ENCODE measurements at places on chromosomes 7 and 10.

DNA sequence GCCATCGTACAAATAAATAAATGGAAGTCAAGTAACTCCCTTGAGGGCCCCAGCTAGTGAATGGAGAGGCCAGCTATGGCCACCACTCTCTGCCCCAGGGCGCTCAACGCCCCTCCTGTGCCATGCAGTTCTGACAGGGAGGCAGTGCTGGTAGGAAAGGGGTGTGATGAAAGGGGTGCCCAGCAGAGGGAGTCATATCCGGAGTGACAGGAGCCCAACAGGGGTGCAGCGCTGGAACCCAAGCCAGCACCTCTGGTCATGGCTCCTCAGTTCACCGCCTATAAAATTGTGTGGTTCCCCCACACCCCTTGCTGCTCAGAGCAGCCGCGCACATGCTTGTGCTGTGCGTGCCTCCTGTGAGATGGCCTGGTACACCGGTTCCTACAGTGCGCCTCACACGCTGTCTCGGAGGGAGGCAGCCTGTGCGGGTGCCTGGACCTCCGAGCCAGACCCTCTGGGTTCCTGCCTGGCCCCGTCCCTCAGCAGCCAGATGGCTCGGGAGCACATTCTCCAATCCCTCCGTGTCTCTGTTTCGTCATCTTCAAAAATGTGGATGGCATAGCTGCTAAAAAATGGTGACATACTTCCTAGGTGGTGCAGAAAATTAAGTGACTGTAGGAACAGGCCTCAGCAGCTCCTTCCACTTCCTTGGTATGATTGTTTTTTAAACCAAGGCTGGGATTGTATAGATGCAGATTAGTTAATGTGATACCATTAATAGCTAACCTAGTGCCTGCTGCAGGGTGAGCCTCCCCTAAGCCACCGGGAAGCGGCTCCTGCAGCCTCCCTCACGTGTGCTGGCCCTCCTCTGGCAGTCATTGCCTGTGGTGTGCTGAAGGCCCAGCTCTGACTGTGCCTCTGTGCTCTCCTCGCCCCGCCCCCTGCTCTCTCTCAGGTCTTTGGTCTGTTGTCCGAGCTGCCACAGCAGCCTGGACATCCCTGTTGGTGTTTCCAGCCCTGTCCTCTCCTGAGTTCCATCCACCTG lies 125.8 kb downstream of the EGFR start:
- no peak for DNase-seq

- DNase-seq = no peak
Observed at GRCh38 chr10:79498291-79498829, 14.0 kb upstream of the EIF5AL1 start.

GRCh38 chr7:156127166-156128134 lies 315.2 kb upstream of the SHH start:
- DNase-seq = no peak

- DNase-seq = no peak
Observed at GRCh38 chr7:70512761-70513160, 619.2 kb upstream of the GALNT17 start.

- no peak for DNase-seq
Observed at GRCh38 chr10:28558923-28559508, 26.1 kb downstream of the WAC start.

DNA sequence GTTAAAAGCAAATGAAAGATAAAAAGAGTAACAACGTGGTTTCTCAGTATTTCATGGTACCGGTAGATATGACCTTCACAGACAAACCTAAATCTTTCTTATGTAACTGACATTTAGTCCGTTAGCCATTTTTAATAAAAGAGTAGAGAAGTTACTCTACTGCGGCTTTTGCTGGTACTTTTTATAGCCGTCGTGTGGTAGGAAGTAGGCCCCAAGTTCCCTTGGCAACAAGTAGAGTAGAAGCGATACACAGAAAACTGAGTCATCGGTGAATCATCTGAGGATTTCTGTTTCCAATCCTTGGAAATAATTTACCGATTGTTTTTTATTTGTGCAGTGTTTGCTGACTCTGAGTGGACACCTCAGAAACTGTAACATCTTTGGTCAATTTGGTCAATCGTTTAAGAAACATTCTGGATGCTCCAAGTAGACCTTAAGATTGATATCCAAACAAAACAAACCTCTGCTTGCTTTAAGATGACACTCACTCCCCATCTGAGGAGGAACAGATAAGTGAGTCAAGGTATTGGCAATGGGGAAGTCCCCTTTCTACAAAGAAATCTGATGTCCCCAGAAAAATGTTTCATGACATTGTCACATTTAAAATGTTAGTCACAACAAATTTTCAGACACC lies 63.9 kb upstream of the AHR start:
- no peak for DNase-seq

GRCh38 chr7:44587843-44588711 lies 6.0 kb upstream of the TMED4 start:
- no peak for DNase-seq

DNA sequence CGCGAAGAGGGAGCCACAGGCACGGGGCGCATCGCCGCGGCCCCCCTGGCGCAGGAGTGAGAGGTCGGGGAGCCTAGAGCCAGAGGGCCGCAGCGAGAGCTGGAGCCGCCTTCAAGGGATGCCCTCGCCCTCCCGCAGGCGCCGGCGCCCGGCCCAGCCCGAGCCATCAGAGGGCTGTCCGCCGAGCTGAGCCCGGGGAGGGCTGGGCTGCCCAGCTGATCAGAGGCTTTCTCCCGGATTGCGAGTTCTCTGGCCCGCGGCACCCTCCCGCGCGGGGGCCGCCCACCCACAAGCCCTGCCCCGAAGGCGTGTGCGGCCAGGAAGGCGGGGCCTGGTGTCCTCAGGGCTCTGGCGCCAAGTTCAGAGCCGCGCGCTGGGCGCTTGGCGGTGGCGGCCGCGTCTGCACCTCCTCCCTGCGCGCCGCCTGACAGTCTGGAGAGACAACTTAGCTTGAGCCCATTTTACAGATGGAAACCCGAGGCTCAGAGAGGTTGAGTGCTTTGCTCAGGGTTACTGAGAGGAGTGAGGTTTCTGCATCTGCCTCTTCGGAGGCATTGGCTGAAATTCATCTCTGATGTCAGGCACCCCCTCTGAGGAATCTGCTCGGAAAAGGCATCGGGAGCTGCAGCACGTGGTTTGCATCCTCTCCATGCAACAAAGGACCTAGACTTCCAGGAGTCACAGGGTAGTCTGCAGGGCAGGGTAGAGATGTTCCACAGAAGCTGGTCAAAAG lies 3.8 kb upstream of the ANTXRL start:
- DNase-seq = peak; percentile 85

DNA sequence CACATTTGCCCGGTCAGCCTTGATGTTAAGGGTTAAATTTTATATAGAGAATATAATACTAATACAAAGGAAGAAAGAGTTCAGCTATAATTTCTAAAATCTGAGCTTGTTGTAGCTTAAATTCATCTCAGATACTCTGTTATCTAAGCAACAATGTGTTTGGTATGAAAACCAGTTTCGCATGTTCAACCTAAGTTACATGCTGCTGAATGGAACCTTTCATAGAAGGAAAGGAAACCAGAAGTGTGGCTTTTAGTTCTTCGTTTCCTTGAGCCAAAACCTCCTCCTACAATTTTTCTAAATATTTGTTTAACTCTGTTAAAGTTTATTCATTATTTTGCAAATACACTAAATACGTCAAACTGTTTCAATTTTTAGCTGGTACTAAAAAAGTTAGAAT lies 18.5 kb downstream of the AGR2 start:
- no peak for DNase-seq

DNA sequence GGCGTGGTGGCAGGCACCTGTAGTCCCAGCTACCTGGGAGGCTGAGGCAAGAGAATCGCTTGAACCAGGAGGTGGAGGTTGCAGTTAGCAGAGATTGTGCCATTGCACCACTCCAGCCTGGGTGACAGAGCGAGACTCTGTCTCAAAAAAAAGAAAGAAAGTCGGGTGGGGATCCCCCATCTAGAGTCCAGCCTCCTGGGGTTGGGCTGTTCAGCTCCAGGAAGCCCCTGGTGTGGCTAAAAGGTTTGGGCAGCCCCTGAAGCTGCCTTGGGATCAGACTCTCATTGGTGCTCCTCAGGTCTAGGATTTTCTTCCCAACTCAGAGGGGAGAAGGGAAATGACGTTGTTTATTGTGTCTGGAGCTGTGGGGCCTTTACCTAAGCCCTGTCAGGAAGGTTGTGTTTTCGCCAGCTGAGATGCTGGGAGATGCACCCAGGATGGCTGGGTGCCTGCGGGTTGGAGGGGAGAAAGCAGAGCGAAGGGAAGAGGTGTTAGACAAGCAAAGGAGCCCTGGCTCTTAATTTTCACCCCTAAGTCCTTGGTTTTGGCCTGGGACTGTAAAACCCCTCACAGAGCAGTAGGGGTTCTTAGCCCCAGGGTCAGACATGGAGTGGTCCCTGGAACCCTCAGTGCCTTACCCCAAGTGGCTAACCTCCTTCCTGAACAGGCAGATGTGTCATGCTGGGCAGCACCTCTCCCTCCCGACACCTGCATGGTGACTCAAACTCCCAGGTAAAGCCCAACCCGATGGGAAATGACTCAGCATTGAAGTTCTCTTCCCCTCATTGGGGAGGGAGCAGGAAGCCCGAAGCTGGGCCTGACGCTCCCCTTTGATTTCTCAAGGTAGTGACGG lies 21.1 kb downstream of the PLAU start:
- no peak for DNase-seq

- DNase-seq = no peak
Observed at GRCh38 chr10:88715517-88715916, 9.5 kb downstream of the LIPK start.

GRCh38 chr10:74924251-74924963 lies 98.0 kb downstream of the KAT6B start:
- DNase-seq = no peak

- no peak for DNase-seq
Observed at GRCh38 chr7:631291-631711, 95.2 kb upstream of the DNAAF5 start.

DNA sequence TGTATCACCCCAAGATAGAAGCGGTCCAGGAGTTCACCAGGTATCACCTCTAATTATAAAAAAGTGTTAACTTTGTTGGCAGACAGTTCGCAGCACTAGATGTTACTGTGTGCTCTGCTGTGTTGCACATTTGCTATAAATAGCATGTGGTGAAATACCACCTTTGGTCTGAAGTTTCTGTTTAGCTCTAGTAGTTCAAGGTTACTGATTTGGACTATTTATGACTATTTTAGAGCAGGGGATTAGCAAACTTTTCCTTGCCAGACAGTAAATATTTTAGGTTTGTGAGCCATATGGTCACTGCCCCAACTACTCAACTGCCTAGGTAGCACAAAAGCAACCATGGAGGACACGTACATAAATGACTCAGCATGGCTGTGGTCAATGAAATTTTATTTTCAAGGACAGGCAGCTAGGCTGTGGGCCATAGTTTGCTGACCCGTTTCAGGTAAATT lies 16.5 kb downstream of the DENND10 start:
- no peak for DNase-seq

DNA sequence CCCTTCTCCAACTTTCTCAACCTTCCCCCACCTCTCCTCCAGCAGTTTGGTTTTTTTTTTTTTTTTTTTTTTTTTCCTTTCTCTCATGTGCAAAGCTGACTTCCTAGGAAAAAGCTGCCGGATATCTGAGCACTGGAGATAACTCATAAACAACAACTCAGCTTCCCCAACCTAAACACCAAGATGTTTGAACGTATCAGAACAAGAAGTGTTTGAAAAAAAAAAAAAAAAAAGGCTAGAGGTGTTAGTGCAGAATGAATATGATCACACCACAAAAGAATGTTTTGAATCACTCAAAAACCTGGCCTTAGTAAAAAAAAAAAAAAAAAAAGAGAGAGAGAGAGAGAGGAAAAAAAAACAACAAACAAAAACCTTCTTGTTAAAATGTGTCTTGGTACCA lies 11.2 kb downstream of the GATA3 start:
- DNase-seq = no peak

DNA sequence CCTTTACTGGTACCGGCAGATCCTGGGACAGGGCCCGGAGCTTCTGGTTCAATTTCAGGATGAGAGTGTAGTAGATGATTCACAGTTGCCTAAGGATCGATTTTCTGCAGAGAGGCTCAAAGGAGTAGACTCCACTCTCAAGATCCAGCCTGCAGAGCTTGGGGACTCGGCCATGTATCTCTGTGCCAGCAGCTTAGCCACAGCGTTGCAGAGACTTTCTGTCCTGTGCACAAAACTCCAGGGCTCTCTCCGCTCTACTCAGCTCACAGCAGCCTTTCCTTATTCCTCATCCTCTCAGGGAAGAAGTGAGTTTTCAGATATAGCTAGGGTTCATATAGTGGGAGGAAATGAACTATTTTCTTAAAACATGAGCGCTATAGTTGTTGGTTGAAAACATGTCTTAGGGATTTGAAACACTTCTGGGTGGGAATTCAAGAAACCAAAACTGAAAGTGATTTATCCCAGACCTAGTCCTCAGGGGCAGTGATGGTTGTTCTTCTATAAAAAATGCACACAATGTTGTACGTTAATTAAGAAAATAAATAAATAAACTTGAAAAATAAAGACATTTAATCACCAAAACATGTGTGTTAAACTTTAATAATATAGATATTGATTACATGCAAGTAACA lies 150.2 kb upstream of the PRSS58 start:
- DNase-seq = no peak

- no peak for DNase-seq
Observed at GRCh38 chr10:21602313-21602712, 68.3 kb downstream of the MLLT10 start.

DNA sequence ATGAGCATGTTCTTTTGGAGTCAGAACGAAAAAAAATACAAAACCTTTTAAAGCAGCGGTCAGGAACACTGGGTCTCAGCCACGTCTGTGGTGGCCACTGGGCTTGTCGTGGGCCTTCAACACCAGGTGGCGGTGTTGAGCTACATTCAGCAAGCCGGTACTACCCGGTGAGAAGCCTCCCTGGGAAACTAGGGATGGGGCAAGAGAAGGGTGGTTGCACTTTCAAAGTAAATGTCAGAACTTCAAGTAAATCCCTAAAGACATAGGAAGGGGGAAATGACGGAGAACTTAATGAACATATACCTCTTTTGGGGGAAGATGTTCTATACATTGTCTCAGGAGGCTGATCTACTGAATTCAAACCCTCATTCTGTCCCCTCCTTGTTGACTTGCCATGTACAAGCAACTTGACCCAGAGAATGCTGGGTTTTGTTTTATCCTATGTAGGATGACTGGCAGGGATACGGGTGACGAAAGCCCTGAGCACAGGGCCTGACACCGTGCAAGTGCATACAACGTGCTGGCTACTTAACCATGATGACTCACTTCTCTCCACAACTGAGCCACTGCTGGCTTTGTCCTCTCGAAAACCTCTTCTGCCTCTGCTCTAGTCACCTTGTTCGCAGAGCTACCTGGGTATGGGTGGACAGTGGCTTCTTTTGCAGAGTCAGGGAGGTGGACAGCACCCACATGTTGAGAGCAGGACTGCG lies 49.0 kb upstream of the BAMBI start:
- peak; percentile 75 for DNase-seq

Measured in left ventricle myocardium inferior (tissue), 1 donor.